MCF 10A (cell line): ENCODE measurements at places on chromosomes 11 and 22.

- DNase-seq = no peak
Measured at GRCh38 chr11:44737245-44738085, 10.7 kb downstream of the TSPAN18 start.

DNA sequence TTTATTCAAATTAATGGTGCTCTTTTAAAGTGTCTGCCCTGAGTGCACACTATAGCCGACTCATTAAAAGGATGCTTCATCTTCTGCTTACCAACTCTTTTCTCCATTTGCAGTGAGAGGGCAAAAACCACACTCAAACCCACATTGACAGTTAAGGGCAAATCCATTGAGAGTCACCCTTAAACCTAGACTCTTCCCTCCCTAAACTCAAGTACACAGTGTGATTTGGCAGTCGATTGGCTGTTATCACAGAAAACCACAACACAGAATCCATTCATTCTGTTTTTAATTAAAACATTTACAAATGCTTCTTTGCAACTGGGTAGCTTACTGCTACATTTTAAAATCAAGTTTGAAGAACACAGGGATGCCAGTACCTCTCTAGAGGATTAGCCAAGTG is 120.0 kb downstream of the CADM1 start:
- no peak for DNase-seq

GRCh38 chr22:47304191-47304831 is 541.9 kb downstream of the TBC1D22A start:
- DNase-seq = no peak

GRCh38 chr11:1831338-1832210 is 3.2 kb upstream of the SYT8 start:
- no peak for DNase-seq

DNA sequence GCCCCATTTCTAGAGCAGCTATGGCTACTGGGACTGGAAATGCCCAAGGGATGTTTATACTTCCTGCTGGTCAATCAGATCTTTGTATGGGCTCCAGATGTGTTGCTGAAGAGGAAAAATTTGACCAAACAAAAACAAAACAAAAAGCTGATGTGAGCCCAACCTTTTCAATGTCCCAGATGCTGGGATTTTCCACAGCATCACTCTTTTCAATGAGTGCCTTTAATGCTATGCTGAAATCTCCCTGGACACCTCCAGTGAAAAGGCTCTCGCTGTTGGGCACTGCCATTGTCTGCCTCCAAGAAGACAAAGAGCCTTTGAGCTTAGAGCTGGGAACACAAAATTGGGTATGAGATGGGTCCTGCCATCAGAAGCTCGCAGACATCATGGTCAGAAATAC is 671.9 kb downstream of the NTM start:
- DNase-seq = no peak

GRCh38 chr22:24486501-24486921 is 8.6 kb upstream of the UPB1 start:
- peak; percentile 79 for DNase-seq

- no peak for DNase-seq
Measured at GRCh38 chr11:104422324-104422944, 258.5 kb upstream of the PDGFD start.

- DNase-seq = no peak
Measured at GRCh38 chr11:2302896-2303626, 1.2 kb downstream of the TSPAN32 start.

- DNase-seq = no peak
Measured at GRCh38 chr22:38845004-38845740, 1.3 kb upstream of the NPTXR start.

DNA sequence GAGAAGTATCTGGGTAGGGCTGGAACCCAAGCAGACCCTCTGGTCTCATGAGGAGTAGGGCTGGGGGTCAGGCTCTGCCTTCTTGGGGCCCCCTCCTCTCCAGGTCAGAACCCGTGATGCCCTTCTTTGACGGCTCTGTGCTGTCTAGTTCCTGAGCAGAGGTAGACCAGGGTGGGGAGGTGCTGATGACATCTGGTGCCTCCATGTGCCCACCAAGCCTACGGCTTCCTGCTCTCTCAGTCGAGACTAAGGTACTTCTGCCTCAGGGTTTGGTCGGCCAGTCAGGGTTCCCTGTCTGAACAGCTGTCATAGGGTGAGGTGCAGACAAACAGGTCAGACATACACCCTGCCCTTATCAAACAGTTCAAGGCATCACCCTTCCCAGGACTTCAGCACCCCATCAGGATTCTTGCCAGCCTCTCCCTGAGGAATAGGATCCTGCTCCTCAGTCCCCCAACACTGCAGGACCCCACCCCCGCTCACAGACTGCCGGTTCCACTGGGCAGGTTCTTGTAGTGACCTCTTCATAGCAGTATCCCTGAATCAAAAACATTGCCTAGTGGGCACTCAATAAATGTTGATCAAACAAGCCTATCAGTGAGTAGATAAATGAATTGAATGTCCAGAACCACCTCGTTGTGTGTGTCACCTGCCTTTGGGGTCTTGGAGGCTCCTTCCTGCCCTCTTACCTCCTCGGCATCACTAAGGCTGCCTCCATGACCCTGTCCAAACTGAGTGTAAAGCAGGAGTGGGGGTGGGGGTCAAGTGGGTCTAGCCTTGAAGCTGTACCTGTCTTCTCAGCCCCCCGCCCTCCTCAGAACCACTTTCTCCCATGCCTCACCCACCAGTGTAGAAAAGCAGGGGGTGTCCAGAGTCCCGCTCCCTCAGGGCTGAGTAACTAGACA is 158.2 kb downstream of the BUD13 start:
- DNase-seq = no peak

GRCh38 chr11:132278801-132279574 is 908.6 kb downstream of the NTM start:
- no peak for DNase-seq

- DNase-seq = no peak
Measured at GRCh38 chr11:7448201-7448600, 37.1 kb upstream of the OLFML1 start.

DNA sequence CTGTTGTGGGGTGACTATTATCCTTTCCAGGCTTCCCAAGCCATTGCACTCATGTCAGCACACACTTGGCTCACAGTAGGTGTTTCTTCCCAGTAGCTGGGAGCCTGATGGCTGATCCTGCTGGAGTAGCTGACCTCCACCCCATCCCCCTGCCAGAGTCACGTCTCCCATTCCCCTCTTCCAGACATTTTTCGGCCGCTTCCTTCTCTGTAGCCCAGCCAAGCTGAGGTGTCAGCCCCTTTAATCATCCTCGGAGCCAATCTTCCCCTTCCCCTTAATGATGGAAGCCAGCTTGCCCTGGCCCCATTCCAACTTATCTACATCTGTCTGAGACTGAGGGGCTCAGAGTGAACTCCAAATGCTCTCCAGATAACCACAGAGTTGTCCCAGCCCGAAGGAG is 550.7 kb downstream of the MN1 start:
- DNase-seq = no peak

DNA sequence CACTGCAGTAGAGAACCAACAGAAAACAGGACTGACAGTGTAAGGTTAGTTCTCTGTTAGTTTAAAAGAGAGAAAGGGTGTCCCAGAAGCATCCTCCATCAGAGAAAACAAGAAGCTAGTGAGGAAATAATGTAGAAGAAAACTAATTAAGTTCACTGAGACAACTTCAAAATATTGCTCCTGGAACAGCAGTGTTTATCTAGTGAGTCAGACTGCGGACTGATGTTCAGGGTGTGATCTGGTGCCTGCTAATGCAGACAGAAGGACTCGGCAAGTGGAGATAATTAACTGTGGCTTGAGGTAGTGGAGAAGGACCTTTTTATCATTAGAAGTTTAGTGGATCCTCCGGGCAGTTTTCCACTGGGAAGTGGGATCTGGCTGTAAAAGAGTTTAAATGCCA is 55.4 kb downstream of the CDON start:
- peak; percentile 59 for DNase-seq

DNA sequence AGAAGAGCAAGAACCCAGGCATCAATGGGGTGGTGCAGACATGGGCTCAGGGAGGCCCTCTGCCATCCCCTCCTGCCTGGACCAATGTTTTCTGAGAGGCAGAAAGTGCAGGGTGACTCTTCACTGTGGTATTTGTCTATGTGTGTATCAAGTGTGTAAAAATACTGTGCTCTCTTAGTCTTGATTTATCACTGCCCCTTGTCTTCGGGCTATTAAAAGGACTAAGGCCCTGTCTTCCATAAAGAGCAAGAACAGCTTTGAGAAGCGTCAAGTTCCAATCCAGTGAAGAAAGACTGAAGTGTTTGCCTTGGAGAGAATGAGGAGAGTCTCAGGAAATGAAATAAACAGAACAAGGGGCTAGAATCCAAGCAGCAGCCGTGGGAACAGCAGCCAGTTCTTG is 14.4 kb downstream of the PRSS23 start:
- no peak for DNase-seq

- no peak for DNase-seq
Measured at GRCh38 chr22:17851759-17852158, 77.5 kb upstream of the BID start.

DNA sequence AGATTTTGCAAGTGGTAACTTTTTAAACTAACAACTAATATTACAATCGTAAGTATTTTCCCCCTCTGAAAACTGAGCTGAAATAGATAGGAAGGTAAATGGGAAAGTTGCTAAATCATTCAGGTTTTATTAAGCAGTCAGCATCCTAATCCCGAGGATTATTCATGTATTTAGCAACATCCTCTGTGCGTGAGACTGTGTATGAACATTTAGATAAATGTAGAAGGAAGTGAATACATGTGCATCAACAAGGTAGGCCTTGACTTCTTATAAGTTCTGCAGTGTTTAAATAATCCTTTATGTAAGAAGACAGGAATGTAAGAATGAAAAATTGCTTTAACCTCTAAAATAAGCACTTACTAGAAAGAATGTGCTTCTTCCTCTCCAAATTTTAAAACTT is 745.9 kb upstream of the TENM4 start:
- no peak for DNase-seq

- no peak for DNase-seq
Measured at GRCh38 chr11:125063429-125064043, 431 bp downstream of the SLC37A2 start.

DNA sequence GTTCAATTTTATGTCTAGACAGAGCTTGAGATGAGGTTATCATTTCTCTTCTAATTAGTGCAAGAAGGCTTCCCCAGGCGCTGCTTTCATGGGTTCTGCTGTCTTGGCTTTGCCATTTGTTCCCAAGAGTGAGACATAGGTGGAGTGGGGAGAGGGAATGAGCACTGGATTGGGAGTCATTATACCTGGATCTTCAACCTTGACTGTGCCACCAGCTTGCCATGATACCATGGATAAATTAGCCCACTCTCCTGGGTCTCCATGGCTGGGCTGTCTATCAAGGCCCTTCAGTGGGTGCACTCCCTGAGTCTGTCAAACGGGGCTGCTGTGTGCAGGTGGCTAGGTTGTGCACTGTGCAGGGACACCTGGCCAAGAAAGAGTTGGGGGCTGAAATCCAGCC is 15.6 kb upstream of the NECTIN1 start:
- DNase-seq = no peak

- DNase-seq = no peak
Measured at GRCh38 chr22:48895831-48896765, 931.6 kb downstream of the BRD1 start.

DNA sequence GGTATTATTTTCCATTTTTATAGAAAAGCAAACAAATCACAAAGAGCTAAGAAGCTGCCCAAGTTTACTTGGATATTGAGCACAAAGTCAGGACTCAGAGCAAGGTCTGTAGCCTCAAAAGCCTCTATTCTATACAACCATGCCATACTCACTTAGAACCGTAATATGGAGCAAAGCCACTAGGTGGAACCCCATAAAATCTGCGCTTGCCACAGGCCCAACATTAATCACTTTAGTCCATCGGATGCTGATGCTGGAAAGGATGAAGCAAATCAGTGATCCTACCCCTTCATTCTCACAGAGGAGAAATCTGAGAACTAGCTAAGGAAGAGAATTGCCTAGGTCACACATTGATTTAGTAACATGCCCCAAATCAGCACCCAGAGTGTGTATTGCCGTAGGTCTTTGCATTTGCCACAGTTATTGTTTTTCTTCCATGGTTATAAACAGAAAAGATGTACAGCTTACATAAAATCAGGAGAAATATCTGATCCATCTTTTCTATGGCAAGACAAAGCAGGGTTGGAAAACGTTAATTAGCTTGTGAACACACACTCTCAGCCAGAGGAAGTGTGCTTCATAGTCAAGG is 56.7 kb upstream of the RAB38 start:
- peak; percentile 59 for DNase-seq

DNA sequence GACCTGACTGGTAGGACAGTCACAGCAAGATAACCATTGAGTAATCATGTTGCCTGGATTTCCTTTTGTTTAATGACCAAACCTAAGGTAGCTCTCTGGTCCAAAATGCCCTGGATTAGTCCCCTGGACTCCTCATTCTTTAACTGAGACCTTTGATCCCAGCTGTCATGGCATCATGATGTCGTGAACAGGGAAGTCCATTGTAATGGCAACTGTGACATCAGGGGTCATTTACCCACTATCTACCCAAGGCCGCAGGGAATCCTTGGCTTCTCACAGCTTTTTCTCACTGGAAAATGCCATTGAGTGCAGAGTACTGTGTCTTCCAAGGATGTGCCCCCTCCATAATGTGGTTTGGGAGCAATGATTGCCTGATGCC is 29.1 kb upstream of the IGLL5 start:
- DNase-seq = no peak

DNA sequence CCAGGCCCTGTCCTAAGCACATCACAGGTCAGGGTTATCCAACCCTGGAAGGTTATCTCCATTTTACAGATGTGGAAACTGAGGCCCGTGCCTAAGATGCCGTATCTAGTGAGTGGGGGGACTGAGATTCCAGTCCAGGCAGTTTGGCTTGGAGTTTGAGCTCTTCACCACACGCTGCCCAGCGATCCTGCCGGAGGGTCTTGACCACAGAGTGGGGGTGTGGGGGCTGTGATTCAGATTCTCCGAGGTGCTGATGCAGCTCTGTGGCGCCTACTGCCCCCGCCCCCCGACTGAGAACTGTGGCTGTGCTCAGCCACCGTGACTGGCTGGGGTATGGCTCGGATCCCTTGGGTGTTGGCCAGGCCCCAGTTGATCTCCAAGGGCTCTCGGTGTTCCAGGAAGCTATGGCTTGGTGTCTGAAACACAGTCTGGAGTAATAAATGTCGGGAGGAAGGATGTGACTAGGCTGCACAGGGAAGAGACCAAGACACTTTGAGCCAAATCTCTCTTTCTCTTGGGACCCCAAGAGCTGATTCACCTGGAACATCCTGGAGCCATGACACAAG is 60.6 kb upstream of the RASD2 start:
- DNase-seq = no peak

DNA sequence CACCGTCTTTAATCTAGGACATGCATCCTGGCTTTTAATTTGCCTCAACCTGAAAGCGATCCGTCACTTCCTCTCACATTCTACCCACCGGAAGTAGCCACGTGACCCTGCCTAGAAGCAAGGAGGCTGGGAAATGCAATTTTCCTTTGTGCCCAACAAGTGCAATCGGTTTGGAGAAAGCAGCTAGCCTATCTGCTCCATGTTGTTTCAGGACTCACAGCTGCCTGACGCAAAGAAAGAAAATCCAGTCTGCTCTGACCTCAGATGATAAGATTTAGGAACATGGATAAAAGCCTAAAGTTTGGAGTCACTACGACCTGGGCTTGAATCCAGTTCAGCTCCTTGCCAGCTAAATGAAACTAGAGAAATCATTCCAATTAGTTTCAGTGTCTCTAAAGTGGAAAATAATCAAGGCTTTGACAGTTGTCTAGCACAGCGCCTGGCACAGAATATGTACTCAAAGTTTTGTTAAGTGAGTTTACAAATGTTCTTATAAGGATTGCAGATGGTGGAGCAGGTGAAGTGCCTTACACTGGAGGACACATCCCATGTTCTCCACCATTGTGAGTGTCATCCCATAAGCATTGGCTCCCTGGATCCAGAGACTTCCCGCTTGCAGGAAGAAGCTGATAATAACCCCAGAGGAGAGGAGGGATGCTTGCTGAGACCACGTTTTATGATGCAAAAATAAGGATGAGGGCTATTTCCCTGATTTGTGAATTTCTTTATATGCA is 553.7 kb downstream of the MN1 start:
- no peak for DNase-seq
